ENCODE measurements at places on chromosomes 16 and 17.
A peak's percentile ranks its signal among the peaks of the same experiment; 100 is the strongest.

DNA sequence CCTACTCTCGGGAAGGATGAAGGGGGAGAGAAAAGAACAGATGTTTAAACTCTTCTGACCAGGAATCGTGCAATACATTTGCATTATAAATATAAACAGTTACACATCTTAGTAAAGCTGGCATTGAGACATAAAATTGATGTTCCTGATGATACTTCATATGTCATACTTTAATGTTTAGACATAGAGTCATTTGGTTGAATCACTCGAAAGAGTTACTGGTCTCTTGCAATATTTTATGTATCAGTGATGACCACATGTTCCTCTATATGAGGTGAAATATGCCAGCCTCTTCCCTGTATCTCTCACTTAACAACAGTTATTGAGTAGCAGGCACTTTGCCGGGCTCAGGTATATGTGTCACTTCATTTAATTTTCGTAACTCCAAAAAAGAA lies 49.7 kb upstream of the PMFBP1 start:
- DNase-seq, result no peak

- DNase-seq, result no peak
Measured at GRCh38 chr17:80743181-80743771, 198.6 kb downstream of the RPTOR start.

- no peak for DNase-seq
Measured at GRCh38 chr16:12026741-12027490, 50.4 kb downstream of the SNX29 start.

GRCh38 chr17:15654886-15655561 lies 29.1 kb downstream of the TRIM16 start:
- no peak for DNase-seq

- DNase-seq, result peak; percentile 94
Measured at GRCh38 chr17:59753522-59754467, 46.3 kb downstream of the VMP1 start.

- no peak for DNase-seq
Measured at GRCh38 chr16:78389009-78389498, 289.6 kb downstream of the WWOX start.

DNA sequence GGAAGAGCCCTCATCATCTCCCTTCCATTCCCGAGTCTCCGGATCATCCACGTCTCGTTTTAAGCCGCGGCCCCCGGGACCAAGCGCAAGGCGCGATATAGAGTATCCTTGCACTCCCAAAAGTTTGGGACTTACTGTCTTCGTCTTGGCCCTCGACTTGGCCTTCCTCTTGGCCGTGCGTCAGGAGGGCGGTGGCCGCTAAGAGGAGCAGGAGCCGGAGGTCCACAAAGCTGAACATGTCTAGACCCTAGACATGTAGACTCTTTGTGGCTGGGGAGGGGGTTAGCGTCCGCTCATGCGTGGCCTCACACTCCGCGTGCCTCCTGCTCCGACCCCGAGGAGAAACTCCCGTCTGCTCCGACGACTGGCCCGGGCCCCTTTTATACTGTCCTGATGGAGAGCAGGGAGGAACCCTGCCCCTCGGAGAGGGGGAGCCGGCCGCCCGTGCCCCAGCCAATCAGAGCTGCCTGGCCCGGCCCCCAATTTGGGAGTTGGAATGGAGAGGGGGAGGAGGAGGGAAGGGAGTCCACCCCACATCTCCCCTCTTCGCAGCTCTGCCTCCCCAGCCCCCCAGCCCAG lies at the start of gene COL1A1:
COL1A1 (minus strand) TSS at position 356 of the 579 bp plus-strand sequence; CDS start at position 238, 118 bp downstream.
- DNase-seq, result no peak

GRCh38 chr16:74202009-74202408 lies 94.6 kb upstream of the PSMD7 start:
- DNase-seq, result no peak

GRCh38 chr16:79843631-79844043 lies 243.1 kb upstream of the MAF start:
- no peak for DNase-seq

DNA sequence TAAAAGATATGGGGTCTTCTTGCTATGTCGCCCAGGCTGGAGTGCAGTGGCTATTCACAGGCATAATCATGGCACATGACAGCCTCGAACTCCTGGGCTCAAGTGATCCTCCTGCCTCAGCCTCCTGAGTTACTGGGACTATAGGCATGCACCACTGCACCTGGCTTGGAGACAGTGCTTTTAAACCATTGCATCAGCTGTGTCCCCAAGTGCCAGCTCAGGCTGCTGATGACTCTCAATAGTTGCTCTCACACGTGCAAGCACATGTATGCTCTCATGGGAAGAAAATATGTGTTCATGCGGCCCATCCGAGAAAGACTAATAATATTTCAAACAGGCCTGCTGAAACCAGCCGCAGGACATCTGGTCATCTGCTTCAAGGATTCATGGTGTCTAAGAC lies 8.8 kb downstream of the CCL16 start:
- no peak for DNase-seq

DNA sequence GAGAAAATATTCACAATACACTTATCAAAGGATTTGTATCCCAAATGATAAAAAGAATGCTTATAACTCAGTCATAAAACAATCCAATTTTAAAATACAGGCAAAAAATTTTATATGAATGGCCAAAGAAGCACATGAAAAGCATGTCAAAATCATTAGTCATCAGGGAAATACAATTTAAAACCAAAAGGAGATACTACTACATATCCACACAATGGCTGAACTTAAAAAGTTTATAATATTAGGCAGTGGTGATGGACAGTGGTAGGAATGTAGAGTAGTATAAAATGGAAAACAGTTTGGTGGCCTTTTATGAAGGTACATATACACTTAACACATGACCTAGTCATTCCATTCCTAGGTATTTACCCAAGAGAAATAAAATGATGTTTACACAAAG lies 12.2 kb downstream of the CMC2 start:
- DNase-seq, result no peak

DNA sequence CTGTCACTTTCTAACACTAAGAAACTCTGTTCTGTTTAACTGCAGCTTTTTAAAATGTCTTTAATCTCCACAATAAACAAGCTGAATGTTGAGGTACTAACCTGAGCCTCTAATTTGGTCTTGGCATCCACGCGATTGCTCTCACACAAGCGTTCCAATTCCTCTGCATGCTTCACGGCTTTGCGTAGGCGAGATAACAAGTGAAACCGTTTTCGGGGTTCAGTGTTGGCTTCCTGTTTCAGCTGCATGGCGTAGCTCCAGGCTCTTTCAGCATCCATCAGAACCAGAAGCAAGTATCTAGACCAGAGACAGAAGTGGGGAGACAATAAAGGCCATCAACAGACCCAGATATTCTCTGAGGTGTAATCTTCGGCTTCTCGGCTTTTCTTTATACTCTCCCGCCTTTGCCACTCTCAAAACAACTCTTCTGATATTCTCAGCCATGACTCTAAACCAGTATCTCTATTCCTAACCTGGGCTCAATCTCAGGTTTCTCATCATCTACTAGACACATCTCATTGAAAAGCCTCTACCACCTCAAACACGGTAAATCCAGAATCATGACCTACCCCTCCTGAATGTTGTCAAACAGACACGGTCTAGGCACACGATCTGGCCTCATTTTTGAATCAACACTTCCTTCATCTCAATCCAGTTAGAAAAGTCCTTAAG lies 8.3 kb downstream of the SRP68 start:
- no peak for DNase-seq

DNA sequence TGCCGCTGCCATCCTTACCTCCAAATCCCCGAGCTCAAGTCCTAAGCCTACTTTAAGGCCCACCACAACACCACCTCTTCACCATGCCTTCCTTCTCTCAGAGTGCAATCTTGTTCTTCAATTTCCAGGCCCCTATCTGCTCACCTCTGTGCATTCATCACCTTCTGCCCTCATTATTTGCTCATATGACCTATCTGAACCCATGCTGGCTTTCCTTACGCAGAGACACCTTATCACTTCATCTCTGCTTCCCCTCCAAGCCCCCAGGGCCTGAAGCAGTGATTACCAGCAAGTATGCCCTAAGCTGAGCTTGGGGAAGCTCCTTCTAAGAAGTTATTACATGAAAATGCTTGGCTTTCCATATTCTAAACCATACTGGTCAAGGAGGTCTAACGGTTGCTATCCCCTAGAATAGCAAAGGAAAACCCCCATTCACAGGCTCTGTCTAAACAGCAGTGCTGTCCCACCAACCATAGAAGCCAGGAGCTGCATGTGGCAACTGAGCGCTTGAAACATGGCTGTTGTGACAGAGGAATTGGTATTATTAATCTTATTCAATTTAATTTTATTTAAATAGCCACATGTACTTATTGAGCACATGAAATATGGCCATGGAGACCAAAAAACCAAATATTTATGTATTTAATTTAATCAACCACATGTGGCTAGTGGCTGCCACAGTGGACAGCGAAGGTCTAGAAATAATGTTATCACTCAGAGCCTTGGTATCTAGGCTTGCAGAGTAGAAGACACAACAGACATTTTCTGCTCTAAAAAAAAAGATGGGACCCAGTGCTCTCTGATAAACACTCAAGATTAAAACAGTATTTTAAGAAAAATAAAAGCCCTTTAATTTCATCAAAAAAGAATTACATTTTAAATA lies 13.9 kb downstream of the USP7 start:
- DNase-seq, result no peak

DNA sequence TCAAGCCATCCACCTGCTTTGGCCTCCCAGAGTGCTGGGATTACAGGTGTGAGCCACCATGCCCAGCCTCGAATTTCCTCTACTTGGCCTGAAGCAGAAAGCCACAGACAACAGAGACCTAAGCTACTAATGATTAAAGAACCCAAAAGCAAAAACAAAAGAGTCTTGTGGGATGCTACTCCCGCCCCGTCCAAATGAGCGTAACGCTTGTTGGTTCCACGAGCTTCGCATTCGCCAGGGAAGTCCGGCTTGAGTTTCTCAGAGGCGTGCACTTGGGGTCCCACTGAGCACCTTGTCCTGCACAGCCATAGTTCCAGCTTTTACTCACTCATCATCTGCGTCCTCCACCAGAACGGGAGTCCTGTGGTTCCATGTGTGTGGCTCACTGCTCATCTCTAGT lies 16.0 kb downstream of the CEP295NL start:
- DNase-seq, result no peak

DNA sequence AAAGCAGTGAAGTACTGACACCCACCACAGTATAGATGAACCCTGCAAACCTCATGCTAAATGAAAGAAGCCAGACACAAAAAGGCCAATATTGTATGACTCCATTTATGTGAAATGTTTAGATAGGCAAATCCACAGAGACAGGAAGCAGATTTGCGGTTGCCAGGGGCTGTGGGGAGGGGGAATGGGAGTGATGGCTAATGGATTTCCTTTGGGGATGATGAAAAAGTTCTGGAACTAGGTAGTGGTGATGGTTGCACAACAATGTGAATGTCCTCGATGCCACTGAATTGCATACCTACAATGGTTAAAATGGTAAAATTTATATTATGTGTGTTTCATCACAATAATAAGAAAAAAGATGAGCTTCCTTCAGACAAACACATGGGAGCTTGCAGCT lies 28.4 kb upstream of the WFIKKN2 start:
- no peak for DNase-seq

GRCh38 chr16:30992931-30993816 lies 8.2 kb downstream of the HSD3B7 start:
- no peak for DNase-seq

DNA sequence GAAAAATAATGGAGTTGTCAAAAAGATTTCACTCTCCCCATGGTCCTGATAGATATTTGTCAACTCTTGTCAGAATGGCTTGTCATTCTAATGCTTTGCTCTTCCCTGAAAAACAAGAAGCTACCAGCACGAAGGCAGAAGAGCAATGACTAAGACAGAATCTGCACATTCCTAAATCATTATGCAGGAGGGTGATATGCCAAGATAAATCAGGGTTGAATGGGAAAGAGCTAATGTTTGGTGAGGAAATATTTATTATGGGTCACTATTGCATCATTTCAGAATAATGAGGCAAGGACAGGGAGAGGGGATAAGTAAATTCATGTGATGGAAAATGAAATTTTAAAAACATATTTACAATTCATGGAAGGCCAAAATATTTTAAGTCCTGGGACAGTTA lies 297.5 kb upstream of the XYLT1 start:
- DNase-seq, result no peak

DNA sequence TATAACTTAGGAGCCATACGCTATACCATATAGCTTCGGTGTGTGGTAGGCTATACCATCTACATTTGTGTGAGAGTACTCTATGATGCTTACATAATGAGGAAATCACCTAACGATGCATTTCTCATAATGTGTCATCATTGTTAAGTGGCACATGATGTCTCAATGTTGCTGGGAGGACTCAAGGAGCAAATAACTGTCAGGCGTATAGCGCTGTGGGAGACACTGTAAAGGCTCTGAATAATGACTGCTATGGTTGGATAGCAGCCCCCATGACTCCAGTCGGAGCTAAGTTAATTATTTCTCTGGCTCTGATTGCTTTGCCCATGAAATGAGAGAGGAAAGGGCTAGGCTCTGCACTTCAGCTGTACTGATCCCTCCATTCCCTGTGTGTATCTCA lies 197.2 kb downstream of the RGS9 start:
- no peak for DNase-seq

- no peak for DNase-seq
Measured at GRCh38 chr17:57032343-57032742, 52.7 kb upstream of the AKAP1 start.

DNA sequence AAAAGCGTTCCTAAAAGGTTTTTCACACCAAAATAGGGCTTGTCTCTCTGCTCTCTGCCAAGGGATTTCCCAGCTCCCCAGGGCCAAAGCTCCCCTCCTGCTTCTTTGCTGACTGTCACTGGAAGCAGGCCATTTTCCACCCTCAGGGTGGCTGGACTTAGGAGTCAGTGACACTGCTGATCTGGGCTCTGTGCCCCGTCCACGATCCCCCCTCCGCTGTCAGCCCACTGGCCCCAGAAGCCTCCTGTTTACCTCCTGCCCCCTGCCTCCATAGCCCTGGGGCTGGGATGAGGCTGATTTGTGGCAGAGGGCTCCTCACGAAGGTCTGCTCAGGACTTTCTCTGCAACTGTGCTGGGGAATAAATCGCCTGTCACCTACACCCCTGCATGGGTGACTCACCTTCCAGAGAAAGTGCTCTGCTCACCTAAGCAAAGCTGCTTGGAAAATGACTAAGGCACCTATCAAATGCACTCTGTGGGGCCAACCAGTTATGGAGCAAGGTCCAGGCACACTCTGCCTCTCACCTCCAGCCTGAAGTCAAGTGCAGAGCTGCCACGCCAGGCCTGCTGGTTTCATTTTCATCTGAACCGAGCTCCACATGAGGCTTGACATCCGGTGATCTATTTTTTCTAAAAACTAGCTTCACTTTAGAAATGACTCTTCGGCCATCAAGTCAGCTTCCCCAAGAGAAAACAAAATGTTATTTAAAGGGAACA lies 4.9 kb downstream of the MAP3K14 start:
- DNase-seq, result peak; percentile 83
